ENCODE measurements at places on chromosomes 16 and 17.

DNA sequence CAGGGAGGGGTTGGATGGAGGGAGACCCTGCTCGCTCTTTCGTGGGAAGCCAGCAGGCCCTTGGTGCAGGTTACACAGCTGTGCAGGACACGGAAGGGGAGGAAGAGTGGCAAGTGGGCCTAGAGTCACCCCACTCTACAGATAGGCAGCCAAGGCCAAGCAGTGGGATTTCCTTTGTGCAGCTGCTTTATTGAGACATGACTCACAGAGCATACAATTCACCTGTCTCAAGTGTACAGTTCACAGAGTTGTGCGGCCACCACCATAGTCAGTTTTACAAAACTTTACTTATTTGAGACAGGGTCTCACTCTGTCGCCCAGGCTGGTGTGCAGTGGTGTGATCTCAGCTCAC, 91.2 kb upstream of the CIBAR2 start:
- no peak for DNase-seq

- DNase-seq, result no peak
Observed at GRCh38 chr16:71407731-71408130, 34.1 kb downstream of the TLE7 start.

GRCh38 chr16:81553814-81554675, 109.4 kb downstream of the CMIP start:
- DNase-seq, result no peak

DNA sequence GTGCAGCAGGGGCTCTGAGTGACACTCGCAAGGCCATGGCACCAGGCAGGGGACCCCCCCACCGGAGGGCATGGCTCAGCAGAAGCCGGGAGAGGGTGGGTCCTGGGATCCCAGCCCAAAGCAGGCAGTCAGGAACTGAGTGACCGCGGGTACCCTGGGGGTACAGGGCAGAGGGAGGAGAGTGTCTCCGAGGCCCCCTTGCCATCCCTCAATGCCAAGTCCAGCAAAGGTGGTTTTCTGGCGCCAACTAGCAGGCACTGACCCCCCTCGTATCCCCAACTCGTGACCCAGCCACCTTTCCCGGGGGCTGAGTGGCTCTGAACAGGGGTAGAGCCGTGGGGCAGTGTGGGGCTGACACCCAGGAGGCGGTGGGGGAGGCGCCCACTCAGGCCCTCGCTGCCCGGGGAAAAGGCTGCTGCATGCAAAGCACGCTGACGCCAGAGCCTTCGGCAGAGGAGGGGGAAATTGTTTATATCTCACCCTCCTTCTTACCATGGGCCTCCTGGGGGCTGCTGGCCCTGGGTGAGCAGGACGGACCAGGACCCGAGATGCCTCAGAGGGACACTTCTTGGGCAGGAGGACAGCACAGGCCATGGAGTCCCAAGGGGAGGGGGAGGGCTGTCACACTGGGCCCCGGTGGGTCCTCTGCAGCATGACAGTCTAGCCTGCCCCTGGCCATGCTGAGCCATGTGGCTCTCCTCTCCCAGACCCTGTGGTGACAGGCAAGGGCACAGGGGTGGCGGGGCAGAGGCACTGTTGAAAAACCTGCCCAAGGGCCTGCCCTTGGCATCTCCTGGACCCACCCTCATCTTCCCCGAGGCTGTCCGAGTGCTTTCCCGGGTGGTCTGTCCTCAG, 14.6 kb upstream of the ENPP7 start:
- DNase-seq, result no peak

DNA sequence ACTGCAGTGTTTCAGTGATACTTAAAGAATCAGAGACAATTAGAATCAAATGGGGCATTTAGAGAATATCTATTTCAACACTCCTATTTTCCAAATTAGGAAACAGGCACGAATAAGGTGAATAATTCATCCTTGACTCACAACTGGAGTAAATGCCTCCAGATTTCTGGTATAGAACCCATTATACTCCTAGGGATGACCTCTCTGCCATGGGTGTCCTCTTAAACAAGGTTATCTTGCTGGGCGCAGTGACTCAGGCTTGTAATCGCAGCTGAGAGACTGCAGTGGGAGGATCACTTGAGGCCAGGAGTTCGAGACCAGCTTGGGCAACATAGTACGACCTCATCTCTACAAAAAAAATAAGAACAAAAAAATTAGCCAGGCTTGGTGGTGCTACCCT, 139.8 kb upstream of the ELAC2 start:
- no peak for DNase-seq

GRCh38 chr16:12767897-12768296, 35.8 kb downstream of the CPPED1 start:
- DNase-seq, result no peak

DNA sequence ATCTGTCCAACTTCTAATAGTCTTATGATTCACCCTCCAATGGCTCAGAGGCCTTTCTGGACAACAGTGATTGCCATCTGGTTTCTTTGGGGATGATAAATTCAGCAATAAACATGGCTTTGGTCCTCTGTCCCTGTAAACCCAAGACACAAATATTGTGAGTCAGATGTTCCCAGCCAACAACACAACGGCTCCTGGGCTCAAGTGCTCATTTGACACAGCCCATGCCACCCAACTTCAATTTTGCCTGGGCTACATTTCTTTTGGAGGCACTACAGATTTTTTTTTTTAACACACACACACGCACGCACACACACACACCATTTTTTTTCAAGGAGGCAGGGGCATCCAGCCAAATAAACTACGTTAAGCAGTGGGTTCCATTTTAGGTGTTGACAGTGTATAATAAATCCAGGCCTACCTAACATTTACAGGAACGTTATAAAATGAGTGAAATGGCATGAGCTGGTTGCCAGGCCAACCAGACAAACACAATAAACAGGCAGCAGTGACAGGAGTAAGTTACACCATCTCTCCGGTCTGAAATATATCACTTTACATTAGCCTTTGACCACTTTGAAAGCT, 939.9 kb upstream of the SOX9 start:
- DNase-seq, result no peak
